ENCODE measurements at places on chromosomes 5 and 9.

DNA sequence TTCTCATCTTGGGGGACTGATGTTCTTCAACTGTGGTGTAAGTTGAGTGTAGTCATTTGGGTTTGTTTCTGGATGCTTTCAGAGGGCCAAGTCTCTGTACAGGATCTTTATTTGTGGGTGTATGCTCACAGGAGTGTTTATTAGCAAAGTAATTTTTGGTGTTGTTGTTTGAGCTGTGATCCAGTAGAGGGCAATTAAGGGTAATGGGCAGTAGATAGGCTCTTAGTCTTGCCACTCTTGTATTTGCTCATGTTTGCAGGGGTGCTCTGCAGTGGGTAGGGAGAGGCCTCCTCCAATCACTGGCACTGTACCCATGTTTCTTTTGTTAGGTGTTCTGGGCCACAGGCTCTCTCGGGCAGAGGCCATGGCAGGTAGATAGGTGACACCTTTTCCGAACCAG is 45.9 kb upstream of the ITGA2 start:
- DNase-seq: no peak

- no peak for DNase-seq
These were observed 148.1 kb upstream of the DMRT1 start for GRCh38 chr9:693201-694091.

DNA sequence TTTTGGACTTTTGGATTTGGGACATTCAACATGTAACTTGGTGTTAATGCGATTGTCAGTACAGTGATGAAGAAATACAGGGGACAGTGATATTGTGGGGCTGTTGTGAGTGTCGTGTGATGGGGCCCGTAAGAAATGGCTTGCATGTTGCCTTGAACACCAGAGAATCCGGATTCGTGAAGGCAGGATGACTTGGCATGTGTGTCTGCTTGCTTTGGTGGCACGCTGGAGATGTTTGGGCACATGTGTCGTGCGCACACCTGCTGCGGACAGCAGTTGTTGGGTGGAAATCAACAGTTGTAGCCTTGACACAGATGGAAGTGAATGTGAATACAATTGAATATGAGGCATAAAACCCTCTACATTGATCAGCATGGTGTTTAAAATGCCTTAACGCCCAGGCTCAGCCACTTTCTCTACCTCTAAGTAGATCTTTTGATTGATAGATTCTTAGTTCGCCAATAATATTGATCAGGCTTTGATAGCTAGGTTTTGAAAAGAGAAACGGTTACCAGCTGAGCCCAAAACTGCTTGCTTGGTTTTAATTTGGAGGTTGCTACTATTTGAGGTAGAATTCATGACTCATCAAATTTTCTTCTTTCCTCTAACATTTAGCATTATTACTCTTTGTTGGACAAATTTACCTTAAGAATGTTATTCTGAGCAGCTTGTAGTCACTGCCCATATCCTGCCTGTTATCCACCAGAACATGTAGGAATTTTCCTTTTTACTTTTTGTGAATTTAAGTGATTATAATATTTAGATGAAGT is 94.4 kb downstream of the TRIO start:
- DNase-seq: no peak

GRCh38 chr5:115898656-115899055 is 56.9 kb downstream of the AP3S1 start:
- no peak for DNase-seq

DNA sequence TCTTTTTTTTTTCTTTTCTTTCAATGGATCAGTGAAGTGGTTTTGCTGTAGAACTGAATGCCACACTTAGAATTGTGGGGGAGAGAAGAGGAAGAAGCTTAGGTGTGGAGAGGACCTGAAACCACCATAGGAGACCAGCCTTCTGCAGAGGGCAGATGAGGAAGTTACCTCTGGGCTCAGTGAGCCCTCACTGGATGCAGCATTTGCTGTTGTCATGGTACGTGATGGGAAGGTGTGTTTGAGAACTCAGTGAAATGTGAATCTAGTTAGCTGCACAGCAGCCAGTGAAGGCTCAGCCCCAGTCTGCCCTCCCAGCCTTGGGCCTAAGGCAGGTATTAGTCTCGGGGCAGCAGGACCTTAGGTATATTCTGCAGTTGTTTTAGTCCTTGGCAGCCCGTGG is 17.5 kb downstream of the CYFIP2 start:
- DNase-seq: peak; percentile 77

- no peak for DNase-seq
These were observed 260.8 kb downstream of the FAM114A2 start for GRCh38 chr5:153777681-153778581.
